ENCODE measurements at places on chromosomes 6 and 20. TPM values are rescaled to one million over a fixed set of nuclear protein-coding genes. Genes with fewer than 3 reads are reported as not detected.

Gene HDGFL1
- total RNA-seq: not detected

Gene GMDS
- 13.8 TPM for total RNA-seq

Gene PACRG
- total RNA-seq: not detected

Gene ID1
- total RNA-seq: 965 TPM

Gene EFCAB8
- not detected for total RNA-seq

Gene TCF19
- total RNA-seq: 50.2 TPM

Gene ULBP1
- total RNA-seq: 0.94 TPM

Gene EEF1A2
- 0.40 TPM for total RNA-seq

Gene SLC4A11
- total RNA-seq: 3.1 TPM

Gene MYLK2
- 1.4 TPM for total RNA-seq

Gene CGA
- not detected for total RNA-seq

Gene PRR18
- total RNA-seq: not detected

Gene BMP2
- total RNA-seq: 37.5 TPM

Measured in mammary microvascular endothelial cell (primary cell).